Hematopoietic multipotent progenitor cell treated with erythropoietin and hydrocortisone succinate and interleukin-3 and kit ligand, for 15 days (in vitro differentiated cells): ENCODE measurements at places on chromosomes 1 and 21.

- DNase-seq, result no peak
These were observed 62.5 kb upstream of the DMRTB1 start for GRCh38 chr1:53396573-53397268.

- DNase-seq, result no peak
These were observed 38.9 kb upstream of the H6PD start for GRCh38 chr1:9195651-9196050.

GRCh38 chr1:112637254-112638109 is 17.9 kb downstream of the CAPZA1 start:
- DNase-seq, result no peak

DNA sequence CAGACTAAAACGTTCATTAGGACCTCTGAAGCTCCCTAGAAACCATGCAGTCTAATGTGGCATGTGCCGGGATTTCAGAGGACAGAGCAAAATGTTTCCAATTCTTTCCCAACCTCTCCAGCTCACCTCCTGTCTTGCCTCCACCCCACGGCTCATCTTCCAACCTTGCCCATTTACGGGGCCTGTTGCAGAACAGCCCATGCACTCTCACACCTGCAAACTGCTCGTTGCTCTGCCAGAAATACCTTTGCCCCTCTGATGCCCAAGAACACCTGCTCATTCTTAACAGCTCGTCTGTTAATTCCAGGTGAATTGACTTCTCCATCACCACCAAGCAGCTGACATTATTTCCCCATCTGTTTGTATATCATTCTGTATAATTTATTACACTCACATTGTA is 53.9 kb upstream of the LBR start:
- no peak for DNase-seq

DNA sequence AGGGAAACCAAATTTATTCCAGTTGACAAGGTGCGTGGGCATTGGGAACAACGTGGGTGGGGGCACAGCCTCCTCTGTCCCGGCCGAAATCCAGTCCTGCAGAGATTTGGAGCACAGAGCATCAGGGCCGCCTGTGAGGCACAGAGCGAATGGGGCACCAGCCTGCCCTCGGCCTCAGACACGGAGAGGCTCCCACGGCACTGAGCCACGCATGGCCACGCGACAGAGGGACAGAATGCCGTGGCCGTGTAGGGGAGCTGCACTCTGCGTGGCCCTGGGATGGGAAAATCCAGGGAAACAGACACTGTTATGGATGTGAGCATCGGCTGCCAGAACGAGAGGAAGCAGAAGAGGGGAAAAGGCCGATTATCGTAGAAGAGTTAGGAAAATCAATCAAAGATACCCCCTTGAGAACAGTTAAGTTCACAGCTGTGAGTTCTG is 13.5 kb upstream of the C1orf159 start:
- no peak for DNase-seq

DNA sequence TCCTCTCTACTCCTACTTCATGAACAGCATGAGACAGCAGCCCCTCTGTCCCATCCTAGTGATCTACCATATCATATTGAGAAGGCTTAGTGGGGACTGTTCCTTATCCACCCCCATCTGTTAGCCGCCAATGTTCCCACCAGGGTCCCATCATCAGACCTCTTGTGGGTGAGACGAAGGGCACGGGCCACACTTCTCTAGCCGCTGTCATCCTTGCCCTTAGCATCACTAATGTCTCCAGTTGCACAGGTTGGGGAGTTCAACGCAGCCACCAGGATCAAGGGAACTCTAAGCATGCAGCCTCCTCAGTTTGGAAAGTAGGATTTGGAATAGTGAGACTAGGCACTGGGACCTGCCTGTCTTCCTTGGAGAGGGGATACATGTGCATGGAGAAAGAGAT is 20.1 kb downstream of the INKA2 start:
- no peak for DNase-seq

- DNase-seq, result no peak
These were observed 2.8 kb downstream of the MYCL start for GRCh38 chr1:39898648-39899603.
